HEK293T (cell line): ENCODE measurements at places on chromosomes 1 and 21.

DNA sequence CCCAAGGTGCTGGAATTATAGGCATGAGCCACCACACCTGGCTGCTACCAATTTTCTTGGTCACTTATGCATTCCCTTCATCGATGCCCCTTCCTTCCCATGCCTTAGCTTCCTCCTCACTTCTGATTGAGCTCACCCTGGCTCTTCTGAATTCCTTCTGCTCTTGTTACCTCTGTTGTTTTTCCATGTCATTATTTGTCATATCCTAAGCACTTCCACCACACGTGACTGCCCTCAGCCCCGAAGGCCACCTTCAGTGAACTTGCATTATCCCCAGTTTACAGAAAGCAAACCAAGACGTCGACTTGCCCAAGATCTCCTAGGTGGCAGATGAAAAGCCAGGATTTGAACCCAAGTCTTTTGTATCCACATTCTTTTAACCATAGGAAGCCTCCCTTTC lies 30.7 kb downstream of the CA6 start:
- no peak for DNase-seq

- no peak for DNase-seq
Observed at GRCh38 chr1:152053375-152053774, 16.6 kb upstream of the S100A11 start.

GRCh38 chr1:166170075-166170474 lies 3.3 kb upstream of the FAM78B start:
- no peak for DNase-seq

GRCh38 chr1:113488576-113489177 lies 98.4 kb downstream of the MAGI3 start:
- DNase-seq: no peak

DNA sequence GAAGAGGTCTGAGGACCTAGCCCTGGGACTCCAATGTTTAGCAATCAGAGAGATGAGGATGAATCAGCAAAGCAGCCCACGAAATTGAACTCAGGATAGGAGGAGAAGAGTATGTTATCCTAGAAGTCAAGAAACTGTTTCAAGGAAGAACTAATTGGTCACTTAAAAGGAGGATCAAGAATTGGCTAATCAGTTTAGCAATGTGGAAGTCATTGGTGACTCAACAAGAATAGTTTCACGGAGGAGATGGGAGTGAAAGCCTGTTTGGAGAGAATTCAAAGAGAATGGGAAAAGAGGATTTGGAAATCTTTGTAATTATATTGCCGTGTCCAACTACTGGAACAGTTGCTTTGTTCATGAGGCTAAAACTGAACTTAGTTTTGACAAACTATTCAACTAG lies 7.4 kb downstream of the HMCN1 start:
- no peak for DNase-seq

DNA sequence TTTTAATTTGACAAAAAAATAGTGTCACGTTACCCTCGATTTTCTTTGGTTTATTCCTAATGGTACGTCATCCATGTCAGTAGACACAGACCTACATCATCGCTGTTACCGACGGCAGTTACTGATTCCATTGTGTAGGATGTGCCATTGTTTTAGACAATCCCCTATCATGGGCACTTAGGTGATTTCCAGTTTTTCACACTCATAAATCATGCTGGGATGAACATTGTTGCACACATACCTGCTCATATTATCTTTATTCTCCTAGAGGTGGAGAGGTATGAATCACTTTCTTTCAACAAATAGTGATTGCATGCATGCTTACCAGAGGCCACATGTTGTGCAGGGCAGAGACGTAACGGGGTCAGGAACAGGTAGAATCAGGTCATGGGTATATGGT lies 79.7 kb upstream of the EFHD2 start:
- no peak for DNase-seq

DNA sequence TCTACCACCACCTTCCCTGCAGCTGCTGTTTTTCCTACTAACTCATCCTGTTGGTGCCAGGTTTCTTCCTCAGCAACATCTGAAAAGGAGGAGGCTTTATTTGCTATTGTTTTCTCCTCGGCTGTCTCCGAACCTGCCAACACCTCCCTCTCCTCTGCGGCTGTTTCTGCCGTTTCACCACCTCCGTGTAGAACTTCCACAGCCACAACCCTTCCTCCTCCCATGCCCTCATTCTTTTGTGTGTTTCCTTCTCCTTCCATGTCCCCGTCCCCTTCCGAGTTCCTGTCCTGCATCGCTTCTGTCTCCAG lies 59.0 kb upstream of the LRRC53 start:
- DNase-seq: no peak

DNA sequence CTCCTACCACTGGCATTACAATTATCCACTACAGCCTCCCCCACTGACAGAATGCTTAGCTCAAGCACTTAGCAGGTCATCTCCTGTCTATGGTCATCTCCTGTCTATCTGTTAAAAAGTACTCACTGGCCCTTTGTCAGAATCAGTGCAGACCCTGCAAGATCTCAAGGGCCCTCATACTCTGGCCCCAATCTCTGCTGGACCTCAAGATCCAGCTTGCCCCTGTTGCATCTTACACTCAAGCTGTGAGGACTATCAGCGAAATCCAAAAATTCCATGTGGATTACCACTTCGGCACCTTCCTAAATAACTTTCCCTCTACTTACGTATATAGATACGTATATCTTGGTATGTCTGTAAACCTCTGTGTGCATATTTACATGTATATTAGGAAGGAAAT lies 101.6 kb downstream of the VAV3 start:
- DNase-seq: no peak

DNA sequence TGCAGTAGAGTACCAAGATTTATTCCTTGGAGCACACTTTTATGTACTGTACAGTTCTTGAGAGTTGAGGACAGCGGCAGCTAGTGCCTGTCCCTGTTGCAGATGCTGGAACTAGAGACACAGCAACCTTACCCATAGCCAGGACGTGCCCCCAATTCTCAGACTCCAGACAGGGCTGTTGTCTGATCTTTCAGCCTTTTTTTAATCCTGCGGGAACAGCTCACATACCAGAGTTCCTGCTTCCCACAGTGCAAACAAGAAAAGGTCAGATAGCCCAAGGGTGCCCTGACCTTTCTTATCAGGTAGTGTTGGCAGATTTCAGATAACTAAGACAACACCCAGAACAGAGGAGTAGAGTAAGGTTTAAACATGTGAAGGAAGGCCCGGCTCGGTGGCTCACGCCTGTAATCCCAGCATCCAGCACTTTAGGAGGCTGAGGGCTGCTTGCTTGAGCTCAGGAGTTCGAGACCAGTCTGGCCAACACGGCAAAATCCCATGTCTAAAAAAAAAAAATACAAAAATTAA lies 78.5 kb downstream of the DOP1B start:
- no peak for DNase-seq

GRCh38 chr21:37432710-37433455 lies 66.3 kb downstream of the DYRK1A start:
- no peak for DNase-seq

DNA sequence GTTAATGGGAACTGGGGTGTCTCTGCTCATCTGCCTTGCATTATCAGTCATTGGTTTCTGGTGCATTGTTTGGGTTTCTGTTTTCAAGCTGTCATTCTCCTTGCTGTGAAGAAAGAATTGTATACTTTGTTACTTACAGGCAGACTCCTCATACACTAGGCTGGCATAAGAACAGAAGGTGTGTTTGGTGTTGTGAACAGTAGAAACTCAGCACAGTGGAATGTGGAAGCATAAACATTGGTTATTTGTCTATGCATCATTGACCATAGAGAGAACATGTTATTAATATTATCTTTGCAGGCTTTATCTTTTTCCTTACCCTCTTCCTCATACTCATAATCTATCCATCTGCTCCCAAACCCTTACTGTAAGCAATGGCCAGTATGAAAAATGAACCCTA lies 18.2 kb downstream of the C1orf87 start:
- DNase-seq: no peak

GRCh38 chr1:6373961-6374720 lies 19.4 kb downstream of the ACOT7 start:
- DNase-seq: no peak

GRCh38 chr21:43645136-43645891 lies 14.0 kb downstream of the HSF2BP start:
- peak; percentile 56 for DNase-seq

- DNase-seq: no peak
Observed at GRCh38 chr1:167645625-167646414, 15.8 kb downstream of the RCSD1 start.

- no peak for DNase-seq
Observed at GRCh38 chr1:225425201-225425786, 2.5 kb downstream of the LBR start.

- DNase-seq: no peak
Observed at GRCh38 chr21:44495611-44496563, 40.6 kb downstream of the LRRC3 start.

GRCh38 chr1:170247751-170248521 lies 102.2 kb downstream of the NTMT2 start:
- no peak for DNase-seq

DNA sequence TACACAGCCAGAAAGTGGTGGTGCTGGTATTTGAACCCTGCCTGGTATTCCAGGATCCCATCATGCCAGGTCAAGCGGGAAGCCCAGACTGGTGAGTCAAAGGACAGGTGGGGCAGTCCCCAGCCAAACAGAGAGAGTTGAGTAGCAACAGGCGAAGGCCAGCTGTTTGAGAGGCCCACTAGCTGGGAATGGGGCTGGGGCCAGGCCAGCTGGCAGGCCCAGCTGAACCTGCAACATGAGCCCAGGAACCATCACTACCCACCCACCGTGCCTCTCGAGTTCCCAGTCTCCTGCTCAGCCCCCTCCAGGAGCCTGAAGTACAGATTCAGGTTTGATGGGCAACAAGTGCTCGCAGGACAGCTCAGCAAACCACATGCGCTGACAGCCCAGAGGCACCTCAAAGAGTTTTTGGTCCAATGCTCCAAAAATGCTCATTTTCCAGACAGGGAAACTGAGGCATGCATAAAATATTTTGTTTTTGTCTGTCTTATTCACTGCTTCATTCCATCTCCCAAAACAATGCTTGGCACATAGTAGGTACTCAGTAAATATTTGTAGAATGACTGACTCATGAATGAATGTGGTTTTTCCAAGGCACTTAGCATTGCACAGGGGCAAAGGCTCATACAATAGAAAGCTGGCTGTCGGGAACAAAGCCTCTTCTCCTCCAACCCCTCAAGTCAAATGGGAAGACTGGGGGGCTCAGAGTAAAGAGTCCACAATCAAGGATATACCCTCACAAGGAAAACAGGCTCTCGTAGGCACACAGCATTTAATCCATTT lies 42.5 kb upstream of the CLIC4 start:
- no peak for DNase-seq

GRCh38 chr1:38658883-38659282 lies 200.7 kb downstream of the RRAGC start:
- no peak for DNase-seq

DNA sequence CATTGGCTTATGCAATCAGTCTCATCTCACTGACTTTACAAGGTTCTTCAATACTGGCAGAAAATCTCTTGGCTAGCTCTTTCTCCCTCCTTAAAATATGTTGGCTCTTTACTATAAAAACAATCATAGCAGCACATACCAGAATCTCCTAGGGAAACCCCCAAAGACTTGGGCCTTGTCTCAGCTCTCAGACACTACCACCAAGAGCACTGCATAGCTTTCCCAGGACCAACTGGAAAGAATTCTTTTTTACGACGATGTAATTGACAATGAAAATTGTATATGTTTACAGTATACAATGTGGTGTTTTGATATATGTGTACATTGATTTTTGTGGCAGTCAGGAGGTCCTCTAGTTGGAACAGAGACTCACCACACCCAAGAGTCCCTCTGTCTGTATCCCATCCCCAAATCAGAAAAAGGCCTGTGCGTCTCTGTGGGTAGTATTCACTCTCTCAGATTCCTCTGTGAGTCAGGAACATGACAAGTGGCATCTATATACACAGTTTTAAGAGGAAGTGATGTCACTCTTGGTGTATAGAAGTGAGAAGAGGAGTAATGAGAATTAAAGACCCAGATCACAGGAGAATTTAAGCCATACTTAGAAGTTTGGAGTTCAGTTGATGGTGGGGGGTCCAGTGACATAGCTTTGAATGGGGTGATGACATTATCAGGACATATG lies 21.1 kb downstream of the SMAP2 start:
- DNase-seq: no peak

- DNase-seq: no peak
Observed at GRCh38 chr1:29392036-29392435, 155.7 kb downstream of the PTPRU start.

GRCh38 chr1:208218237-208219097 lies 25.7 kb downstream of the PLXNA2 start:
- DNase-seq: no peak

GRCh38 chr1:197987294-197987693 lies 70.1 kb downstream of the LHX9 start:
- no peak for DNase-seq

DNA sequence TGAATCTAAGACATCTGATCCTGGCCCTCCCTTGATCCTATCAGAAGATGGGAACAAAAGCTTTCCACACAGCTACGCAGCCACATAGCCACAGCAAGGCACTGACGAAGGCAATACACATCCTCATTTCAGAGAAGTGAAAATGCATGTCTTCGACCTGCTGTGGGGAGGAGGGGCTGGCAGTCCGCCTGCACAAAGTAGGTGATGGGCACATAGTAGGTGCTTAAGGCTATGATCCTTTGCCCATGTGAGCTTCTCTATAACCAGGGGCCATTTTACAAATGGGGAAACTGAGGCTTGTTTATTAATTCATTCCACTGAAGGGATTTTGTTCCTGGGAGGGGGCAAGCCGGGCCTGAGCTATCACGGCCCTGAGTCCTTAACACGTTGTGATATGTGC lies 94.2 kb downstream of the PAX7 start:
- no peak for DNase-seq

DNA sequence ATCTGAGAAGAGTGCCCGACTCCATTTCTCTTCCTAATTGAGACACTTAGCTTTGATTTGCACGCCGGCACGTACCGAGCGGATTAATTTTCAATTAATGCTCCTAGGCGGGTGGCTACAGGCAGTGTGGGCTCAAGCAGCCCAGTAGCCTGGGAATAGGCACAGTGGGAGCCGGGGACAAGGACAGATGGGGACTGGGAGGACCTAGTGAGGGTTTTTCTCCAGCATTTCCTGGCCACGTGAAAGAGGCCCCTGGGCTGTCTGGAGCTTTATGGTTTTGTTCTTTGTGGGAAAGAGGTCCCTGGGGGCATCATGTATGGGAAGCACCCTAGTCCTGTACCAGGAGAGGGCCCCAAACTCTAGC lies 78.6 kb upstream of the CSF3R start:
- no peak for DNase-seq

DNA sequence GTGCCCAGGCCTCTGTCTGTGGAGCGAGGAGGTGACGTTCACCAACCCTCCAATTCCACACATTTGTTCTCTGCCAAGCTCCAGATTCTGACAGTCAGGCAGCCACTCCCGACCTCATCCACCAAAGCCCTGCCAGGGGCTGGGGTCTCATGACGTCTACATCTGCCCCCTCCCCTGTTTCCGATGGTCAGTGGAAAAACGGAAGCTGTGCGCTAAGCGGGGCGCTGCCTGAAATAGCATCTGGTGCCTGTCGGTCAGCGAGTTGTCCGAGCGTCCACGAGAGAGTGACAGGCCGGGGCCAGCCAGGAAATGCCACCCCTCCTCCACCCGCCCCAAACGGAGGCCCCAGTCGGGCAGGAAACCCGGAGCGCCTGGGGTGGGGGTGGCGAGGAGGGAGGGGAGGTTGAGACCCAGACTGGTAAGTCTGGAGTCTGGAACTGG lies 3.2 kb upstream of the TAL1 start:
- DNase-seq: no peak
